Inflammatory macrophage (primary cell): ENCODE measurements at places on chromosomes 13 and 19.

- no peak for DNase-seq
These were observed 16.6 kb downstream of the TEX30 start for GRCh38 chr13:102757006-102757405.

GRCh38 chr13:26727633-26728032 is 33.0 kb downstream of the GPR12 start:
- no peak for DNase-seq

GRCh38 chr13:27296496-27296895 is 25.9 kb downstream of the RASL11A start:
- no peak for DNase-seq

- DNase-seq: peak; percentile 95
These were observed 7.3 kb upstream of the HOOK2 start for GRCh38 chr19:12782424-12783290.
